Stimulated activated CD4-positive, alpha-beta T cell treated with anti-CD3 and anti-CD28 coated beads, Interleukin-15, amount 100 ng/mL, for 1 hour (primary cell): ENCODE measurements at places on chromosomes 2 and 18.

DNA sequence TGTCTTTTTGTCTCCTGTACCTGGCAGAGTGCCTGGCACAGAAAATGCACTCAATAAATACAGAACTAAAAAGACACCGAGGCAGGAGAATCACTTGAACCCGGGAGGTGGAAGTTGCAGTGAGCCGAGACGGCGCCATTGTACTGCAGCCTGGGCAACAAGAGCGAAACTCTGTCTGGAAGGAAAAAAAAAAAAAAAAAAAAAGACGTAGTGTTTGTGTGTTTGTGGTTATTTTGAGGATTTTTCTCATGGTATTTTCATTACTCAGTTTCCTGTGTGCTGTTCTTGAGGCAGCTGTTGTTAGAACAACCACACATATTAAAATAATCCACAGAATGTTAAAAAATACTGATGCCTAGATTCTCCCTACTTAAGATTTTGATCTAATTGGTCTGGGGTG lies 519.2 kb upstream of the SPHKAP start:
- no peak for DNase-seq

DNA sequence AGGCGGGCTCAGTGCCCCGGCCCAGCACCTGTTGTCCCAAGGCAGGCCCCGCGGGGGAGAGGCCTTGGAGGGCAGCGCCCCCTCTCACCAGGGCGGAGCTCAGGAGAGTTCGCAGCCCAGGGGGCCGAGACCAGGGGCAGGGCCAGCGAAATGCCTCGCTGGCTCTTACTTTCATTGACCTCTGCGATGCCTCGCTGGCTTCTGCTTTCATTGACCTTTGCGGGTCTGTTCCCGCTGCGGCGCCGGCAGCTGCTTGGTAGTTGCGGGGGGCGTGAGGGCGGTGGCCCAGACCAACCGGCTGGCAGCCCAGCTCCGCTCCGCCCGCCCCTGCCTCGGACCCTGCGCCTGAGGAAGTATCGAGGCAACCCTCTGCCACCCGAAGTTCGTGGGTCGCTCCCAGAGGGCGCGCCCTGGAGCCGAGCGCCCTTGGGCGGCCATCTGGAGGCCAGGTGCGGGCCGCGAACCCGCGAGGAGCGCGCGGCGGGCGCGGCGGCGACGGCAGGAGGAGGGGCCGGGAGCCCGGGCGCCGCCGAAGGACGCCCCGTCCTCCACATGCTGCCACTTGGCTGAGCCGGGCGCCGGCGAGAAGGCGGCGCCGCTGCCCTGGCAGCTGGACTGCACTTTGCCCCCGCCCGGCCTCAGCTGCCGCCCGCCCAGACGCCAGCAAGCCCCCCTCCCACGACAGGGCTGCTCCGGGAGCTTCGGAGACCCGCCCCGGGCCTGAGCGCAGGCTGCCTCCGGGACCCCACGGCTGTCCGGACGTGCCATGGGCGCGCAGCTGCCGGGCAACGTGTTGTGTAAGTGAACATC lies 118.0 kb upstream of the MSTN start:
- DNase-seq, result no peak

DNA sequence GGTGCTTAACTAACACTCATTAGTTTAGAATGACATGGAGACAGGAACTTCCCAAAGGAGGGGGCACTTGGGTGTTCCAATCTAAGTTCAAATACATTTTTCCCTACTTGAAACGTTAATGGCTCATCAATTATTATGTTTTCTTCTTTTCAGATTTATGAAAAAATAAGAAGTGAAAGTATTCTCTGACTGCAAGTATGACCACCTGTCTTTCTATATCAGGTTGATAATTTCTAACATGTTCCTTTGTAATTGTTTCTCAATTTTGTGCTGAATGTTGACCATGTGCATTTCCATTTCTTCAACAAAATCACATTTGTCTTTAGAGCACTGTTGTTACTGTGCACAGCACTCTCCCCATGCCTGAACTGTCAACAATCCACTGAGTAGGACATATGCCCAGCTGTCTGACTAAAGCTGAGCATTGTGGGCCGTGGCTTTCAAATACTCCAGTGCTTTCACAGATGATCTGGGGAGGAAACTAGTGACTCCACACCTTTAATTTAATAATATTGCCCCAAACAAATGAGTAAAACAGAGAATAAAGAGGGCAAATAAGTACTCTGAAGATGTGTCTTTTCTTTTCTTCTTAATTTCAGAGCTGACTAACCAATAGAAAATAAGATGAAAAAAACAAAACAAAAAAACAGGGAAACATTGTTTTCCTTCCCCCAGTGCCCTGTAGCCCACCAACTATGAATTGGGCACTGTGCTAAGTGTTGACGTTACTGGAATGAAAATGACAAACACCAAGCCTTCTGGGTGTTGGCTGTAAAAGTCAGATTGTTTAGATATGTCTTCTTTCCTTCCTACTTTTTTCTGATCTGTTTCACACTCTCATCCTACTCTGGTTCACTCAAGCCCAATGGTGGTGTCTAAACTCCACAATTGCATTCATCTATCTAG lies 16.0 kb downstream of the LANCL1 start:
- no peak for DNase-seq

- no peak for DNase-seq
These were observed 68.6 kb downstream of the CCDC138 start for GRCh38 chr2:108855194-108855593.

GRCh38 chr2:40120026-40120425 lies 331.9 kb downstream of the SLC8A1 start:
- no peak for DNase-seq

- no peak for DNase-seq
These were observed 271.4 kb upstream of the SMIM21 start for GRCh38 chr18:75698861-75699260.

GRCh38 chr2:219739066-219739465 lies 111.6 kb downstream of the SLC4A3 start:
- no peak for DNase-seq

GRCh38 chr18:42915299-42915698 lies 200.2 kb downstream of the RIT2 start:
- no peak for DNase-seq

DNA sequence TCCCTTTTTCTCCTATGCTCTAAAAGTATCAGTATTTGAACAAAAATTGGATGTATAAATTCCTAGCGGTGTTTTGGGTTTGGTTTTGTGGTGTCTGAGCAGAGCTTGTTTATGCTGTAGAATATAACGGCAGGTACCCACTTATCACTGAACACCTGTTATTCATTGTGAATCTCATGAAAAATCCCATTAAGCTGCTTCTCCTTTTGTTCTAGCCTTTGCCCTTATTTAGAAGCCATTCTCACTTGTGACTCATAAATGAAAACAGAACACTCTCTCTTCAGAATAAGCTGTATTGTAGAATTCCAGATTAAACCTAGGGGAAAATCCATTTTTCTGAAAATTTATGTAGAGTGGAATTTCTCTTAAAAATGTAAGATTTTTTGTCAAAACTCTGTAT lies 104.0 kb downstream of the PRPF40A start:
- no peak for DNase-seq

- DNase-seq, result no peak
These were observed 204.6 kb downstream of the SP3 start for GRCh38 chr2:173760553-173760952.

- no peak for DNase-seq
These were observed 79.4 kb upstream of the DNAJC10 start for GRCh38 chr2:182636699-182637098.

DNA sequence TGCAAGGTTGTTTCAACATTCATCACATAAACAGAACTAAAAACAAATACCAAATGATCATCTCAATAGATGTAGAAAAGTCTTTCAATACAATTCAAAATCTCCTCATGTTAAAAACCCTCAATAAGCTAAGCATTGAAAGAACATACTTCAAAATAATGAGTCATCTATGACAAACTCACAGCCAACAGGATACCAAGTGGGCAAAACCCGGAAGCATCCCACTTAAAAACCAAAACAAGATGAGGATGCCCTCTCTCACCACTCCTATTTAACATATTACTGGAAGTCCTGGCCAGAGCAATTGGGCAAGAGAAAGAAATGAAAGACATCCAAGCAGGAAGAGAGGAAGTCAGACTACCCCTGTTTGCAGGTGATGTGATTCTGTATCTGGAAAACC lies 992.2 kb upstream of the PIK3C3 start:
- no peak for DNase-seq

- DNase-seq, result no peak
These were observed 1548.8 kb upstream of the LRRTM1 start for GRCh38 chr2:81853341-81853740.

DNA sequence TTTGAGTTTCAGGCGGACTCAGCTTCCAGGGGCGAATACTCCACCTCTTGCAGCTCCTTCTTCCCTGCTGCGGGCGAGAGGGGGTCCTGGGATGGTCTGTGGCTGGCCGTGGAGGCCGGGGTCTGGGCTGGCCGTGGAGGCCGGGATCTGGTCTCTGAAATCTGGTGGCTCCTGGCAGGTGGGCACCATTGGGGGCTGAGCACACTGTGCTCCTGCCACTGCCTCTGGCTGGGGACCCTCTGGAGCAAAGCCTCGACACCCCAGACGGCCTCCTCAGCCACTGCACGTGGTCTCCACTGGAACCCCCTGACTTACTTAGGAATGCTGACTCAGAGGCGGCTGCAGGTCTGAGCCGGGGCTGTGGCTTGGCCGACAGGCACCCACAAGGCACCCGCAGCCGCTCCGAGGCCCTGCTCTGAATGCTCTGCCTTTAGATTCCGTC lies 100.1 kb upstream of the ALKAL2 start:
- DNase-seq, result no peak

GRCh38 chr2:102147935-102148334 lies 5.4 kb downstream of the IL1R1 start:
- no peak for DNase-seq

GRCh38 chr2:15729709-15730544 lies 138.3 kb downstream of the DDX1 start:
- no peak for DNase-seq

DNA sequence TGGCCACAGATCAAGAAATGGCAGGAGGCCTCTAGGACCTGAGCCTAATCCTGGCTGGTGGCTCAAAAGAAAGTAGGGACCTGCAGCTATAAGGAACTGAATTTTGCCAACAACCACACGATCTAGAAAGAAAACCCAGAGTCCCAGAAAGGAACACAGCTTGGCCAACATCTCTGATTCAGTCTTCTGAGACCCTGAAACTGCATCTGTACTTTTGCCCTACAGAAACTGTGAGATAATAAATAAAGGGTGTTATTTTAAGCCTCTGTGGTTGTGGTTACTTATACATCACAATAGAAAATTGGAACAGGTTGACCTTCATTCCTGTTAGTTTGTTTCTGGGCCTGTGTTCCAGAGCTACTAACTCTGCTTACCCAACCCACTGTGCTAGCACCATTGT lies 356.8 kb upstream of the ST6GAL2 start:
- no peak for DNase-seq

DNA sequence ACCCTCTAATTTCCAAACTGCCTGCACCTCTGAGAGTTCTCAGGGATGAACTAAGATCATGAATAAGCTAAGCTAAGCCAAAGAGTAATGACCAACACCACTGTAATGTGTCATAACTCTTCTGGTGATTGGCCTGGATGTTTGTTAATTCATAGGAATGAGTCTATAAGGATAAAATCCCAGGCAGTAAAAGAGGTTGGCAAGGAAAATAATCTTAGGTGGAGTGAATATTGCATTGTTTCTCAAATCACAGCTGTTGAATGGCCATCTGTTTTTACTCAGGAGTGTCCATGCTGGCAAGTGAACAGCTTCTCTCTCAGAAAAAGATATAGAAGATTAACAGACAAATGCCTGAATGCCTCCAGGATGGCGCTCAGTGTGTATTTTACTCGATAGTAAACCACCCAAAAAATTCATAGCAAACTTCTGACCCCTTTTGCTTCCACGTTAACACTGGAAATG lies 60.8 kb upstream of the GLS start:
- DNase-seq, result no peak
